ENCODE measurements at places on chromosomes 2 and 18. TPM values are rescaled to one million over a fixed set of nuclear protein-coding genes. Genes with fewer than 3 reads are reported as not detected.

The ALPI gene
- polyA plus RNA-seq, result not detected

The HDAC4 gene
- polyA plus RNA-seq, result 13.9 TPM

The SCN7A gene
- 7.9 TPM for polyA plus RNA-seq

The SPP2 gene
- not detected for polyA plus RNA-seq

The DES gene
- 15,024 TPM for polyA plus RNA-seq

The DUSP19 gene
- polyA plus RNA-seq, result 1.5 TPM

The KLHL14 gene
- 0.07 TPM for polyA plus RNA-seq

The TGFA gene
- 1.3 TPM for polyA plus RNA-seq

The PLCL1 gene
- 22.0 TPM for polyA plus RNA-seq

The SIX3 gene
- not detected for polyA plus RNA-seq

The MOB1A gene
- polyA plus RNA-seq, result 33.8 TPM

The ELOA2 gene
- polyA plus RNA-seq, result not detected

The ABCG8 gene
- polyA plus RNA-seq, result not detected

The GALNT1 gene
- polyA plus RNA-seq, result 37.7 TPM

The SULT1C2 gene
- not detected for polyA plus RNA-seq

The CACNB4 gene
- polyA plus RNA-seq, result 0.03 TPM

The RAD51AP2 gene
- polyA plus RNA-seq, result 0.08 TPM

The GLI2 gene
- polyA plus RNA-seq, result 1.4 TPM

The ACMSD gene
- not detected for polyA plus RNA-seq
